Right ventricle myocardium inferior (tissue), 1 donor: ENCODE measurements at places on chromosomes 12 and 14. TPM values are rescaled to one million over a fixed set of nuclear protein-coding genes. Genes with fewer than 3 reads are reported as not detected.

DNA sequence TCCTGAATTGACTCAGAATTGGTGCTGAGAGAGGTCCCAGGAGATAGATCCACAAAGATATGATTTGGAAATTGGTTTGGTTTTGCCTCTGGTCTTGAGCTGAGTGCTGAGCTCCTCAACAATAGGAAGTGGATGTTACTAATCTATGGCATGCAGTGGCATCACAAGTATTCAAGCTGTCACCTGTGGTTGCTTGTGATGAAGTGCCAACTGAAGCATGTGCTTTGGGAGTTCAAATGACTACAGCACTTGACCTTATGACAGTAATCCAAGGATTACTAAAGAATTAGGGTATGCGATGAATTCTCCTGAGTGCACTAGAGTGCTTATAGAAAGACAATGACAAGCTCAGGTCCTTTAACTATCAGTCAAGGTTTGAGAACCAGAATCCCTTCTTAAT, 406.2 kb downstream of the NOVA1 start:
- DNase-seq: no peak

GRCh38 chr14:95480887-95481226, 35.6 kb downstream of the SYNE3 start:
- DNase-seq: no peak

DNA sequence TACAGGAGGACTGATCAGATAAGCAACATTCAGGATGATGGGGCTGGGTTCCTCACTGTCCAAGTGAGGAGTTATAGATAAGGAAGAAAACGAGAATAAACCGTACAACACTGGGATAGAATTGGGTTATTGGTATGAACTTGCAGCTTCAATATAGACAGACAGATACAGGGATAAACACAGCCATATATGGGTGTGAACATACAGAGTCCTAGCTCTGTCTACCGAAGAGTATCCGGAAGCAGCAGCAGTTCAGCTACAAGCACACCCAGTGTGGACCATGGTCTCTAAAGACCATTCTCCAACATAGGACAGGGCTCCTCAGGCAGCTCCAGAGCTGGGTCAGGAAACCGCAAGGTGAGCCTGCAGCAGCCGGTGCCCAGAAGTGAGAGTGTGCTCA, 40.8 kb downstream of the CDC42BPB start:
- DNase-seq: no peak

GRCh38 chr12:20314328-20314727, 54.0 kb upstream of the PDE3A start:
- no peak for DNase-seq

DNA sequence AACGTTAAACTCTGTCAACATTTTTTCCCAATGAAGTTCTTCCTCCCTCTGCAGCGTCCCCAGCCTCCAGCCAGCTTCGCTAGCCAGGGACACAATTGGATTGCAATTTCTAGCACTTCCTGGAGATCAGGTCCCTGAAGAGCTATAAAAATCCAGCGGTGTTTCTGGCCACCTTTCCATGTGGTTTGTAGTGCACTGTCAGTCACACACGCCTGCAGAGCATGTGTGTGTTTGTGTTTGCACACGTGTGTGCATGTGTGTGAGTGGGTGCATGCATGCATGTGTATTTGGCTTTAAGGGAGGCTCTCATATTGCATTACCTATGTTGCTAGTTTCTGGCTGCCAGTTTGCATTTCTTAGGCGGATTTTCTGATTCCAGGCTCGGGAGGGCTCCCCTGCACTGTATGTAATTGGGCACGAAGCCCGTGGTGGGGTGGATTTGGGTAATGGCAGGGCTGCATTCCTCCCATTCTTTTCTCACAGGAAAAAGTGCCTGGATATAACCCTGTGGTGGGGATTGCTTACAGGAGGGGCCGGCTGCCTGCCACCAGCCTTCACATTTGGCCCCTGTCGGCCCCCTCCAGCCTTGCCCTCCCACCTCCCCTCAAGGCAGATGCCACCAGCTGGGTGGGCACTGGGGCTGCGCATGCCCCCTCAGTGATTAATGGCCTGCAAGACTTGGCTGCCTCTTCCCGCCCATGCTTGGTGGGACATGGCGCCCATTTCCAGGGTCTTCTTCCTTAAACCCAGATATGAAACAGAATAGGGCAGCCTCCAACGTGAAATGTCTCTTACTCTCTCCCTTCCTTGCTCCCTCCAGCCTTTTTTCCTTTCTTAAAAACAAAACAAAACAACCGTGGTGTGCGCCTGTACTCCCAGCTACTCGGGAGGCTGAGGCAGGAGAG, 74.0 kb downstream of the TSPAN9 start:
- DNase-seq: no peak

- no peak for DNase-seq
These were observed 5.8 kb downstream of the FBRSL1 start for GRCh38 chr12:132495629-132496357.

GRCh38 chr12:31570880-31571279, 20.1 kb downstream of the DENND5B start:
- no peak for DNase-seq

ATP23 gene
- total RNA-seq: 8.2 TPM

SLC5A8 gene
- not detected for total RNA-seq
